ENCODE measurements at places on chromosomes 12 and 14. TPM values are rescaled to one million over a fixed set of nuclear protein-coding genes. Genes with fewer than 3 reads are reported as not detected.

GRCh38 chr14:104470588-104470987 lies 109.0 kb upstream of the C14orf180 start:
- DNase-seq = no peak

GRCh38 chr14:21229821-21230220 lies 39.4 kb downstream of the HNRNPC start:
- no peak for DNase-seq

DNA sequence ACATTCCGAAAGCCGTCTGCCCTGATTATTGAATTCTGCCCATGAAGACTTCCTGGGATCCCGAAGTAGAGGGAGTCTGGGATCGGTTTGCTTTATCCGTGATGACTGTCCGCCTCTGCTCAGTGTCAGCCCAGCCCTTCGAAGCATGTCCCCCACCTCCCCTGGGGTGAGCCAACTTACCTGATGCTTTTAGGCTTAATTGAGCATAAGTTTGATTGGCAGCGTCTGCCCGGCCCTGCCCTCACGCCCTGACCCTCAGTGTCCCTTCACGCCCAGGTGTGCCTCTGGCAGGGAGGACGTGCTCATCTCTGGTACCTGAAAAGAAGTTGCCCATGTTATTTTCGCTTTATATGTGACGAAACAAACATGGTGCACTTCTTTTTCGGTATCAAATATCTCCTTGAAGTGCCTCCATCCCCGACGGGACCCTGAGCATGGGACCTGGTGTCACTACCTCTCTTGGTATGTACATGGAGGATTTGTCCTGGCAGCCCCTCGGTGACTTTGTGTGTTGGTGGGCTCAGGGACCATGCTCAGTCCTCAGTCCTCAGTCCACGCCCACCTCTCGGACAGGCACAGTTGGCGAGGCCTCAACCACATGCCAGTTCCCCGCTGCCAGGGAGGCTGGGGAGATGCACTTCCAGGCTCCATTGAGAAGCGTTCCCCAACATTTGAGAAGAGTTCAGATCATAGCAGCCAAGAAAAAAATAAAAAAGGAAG lies 130.1 kb upstream of the RTL1 start:
- no peak for DNase-seq

- DNase-seq = peak; percentile 11
These were observed 9.8 kb downstream of the IFFO1 start for GRCh38 chr12:6546016-6546415.

DNA sequence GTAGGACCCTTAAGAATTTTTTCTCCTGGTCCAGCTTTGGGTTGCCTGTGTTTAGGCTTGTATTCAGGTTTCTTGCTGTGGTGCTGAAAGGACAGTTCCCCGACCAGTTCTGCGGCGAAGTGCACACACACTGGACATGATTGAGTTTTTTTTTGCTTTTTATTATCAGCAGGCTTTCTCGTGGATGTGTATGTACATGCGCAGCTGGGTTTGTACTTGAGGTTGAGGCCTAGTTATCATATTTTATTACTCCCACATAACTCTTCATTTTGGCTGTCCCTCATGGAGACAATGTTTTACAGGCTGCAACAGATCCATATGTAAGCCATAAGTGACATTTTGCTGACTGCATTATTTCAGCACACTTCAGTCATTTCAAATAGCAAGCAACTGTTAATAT lies 2.5 kb downstream of the SCN8A start:
- DNase-seq = no peak

- DNase-seq = no peak
These were observed 83.4 kb upstream of the EVL start for GRCh38 chr14:99981806-99982205.

C12orf60 gene
- 1.3 TPM for total RNA-seq

PLEK2 gene
- not detected for total RNA-seq

SERPINA3 gene
- 63.5 TPM for total RNA-seq

CAPZA3 gene
- total RNA-seq = not detected

TTC7B gene
- 72.2 TPM for total RNA-seq

All from left ventricle myocardium superior (tissue), 1 donor.